A549 treated with GW870086 at 1 μM for 4 hours (cell line): ENCODE measurements at places on chromosomes 1 and 21. TPM values are rescaled to one million over a fixed set of nuclear protein-coding genes. Genes with fewer than 3 reads are reported as not detected.

TRIM67 gene
- 0.09 to 0.23 TPM (median 0.13 TPM) in 5 replicates for total RNA-seq

RHEX gene
- not detected in 5 replicates for total RNA-seq

BSND gene
- total RNA-seq = not detected in 5 replicates

PROX1 gene
- 0.03 to 0.26 TPM (median 0.12 TPM) in 5 replicates for total RNA-seq

TBCE gene
- 38.6 to 50.7 TPM (median 48.2 TPM) in 5 replicates for total RNA-seq

NLRP3 gene
- not detected in 5 replicates for total RNA-seq

MAN1C1 gene
- total RNA-seq = 0.17 to 0.61 TPM (median 0.23 TPM) in 5 replicates

MFN2 gene
- total RNA-seq = 31.6 to 36.8 TPM (median 32.3 TPM) in 5 replicates

AUNIP gene
- 6.7 to 7.9 TPM (median 7.5 TPM) in 5 replicates for total RNA-seq

MYBPH gene
- total RNA-seq = 0.07 TPM in 1 of 5 replicates, not detected in the others

DDAH1 gene
- total RNA-seq = 6.2 to 8.1 TPM (median 7.0 TPM) in 5 replicates
